Natural killer cell (primary cell): ENCODE measurements at places on chromosomes 2 and 18. TPM values are rescaled to one million over a fixed set of nuclear protein-coding genes. Genes with fewer than 3 reads are reported as not detected.

GRCh38 chr2:241540771-241541561 is 17.6 kb upstream of the BOK start:
- peaks cover 11% of the 10 kb centered on the region for H3K27me3 ChIP-seq
- H3K4me1 ChIP-seq: peaks cover 12% of the 10 kb centered on the region
- DNase-seq: peak; percentile 68
- H3K4me3 ChIP-seq: no peak overlapping the region
- H3K27ac ChIP-seq: no peak overlapping the region

GRCh38 chr18:37964885-37965571 is 399.4 kb upstream of the CELF4 start:
- H3K4me3 ChIP-seq: no peak overlapping the region
- H3K27ac ChIP-seq: no peak overlapping the region
- no peaks in the 10 kb centered on the region for H3K27me3 ChIP-seq
- no peak for DNase-seq
- H3K4me1 ChIP-seq: no peaks in the 10 kb centered on the region

DNA sequence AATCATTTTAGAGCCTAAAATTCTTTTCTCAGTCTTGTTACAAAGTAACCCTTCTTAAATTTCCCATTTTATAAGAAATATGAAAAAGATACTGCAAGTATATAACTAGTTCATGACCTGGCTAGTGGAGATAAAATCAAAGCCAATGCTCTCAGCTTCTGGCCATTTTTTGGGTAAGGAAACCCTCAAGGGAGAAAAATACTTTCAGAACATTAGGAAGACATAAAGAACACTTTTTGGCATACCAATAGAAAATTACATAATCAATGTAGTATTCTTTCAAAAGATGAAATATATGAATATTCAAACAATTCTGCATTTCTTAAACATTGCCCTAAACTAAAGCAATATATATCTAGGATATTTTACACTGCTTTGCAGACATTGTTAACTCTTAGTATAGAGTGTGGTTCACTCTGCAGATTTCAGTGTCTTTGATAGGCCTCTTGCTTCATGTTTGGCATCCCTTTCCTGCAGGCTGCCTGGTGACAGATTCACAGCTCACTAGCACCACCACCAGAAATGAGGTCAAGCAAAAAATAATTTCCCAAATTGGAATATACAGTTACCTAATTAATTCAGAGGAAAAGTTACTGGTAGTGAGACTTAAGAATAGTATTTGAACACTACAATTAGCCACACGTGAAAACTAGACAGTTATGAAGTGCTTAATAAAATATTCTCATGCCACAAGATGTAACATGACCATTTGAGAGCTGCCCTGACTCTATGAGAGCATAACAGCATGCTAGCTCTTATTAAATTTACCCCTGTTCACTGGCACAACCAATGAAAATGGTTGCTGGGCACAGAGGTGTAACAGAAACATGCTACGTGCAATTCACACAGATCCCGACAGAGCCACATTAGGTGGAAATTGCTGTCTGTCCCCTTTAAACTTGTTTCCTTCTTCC is 36.0 kb downstream of the PAIP2B start:
- H3K27ac ChIP-seq: no peak overlapping the region
- no peaks in the 10 kb centered on the region for H3K36me3 ChIP-seq
- no peaks in the 10 kb centered on the region for H3K27me3 ChIP-seq
- DNase-seq: peak; percentile 7

- H3K4me1 ChIP-seq: no peaks in the 10 kb centered on the region
- H3K27ac ChIP-seq: no peak overlapping the region
- H3K27me3 ChIP-seq: peaks cover 3% of the 10 kb centered on the region
- no peak overlapping the region for H3K4me3 ChIP-seq
- no peak for DNase-seq
- no peaks in the 10 kb centered on the region for H3K36me3 ChIP-seq
These were observed 69.5 kb downstream of the ANTXR1 start for GRCh38 chr2:69082430-69082997.

DNA sequence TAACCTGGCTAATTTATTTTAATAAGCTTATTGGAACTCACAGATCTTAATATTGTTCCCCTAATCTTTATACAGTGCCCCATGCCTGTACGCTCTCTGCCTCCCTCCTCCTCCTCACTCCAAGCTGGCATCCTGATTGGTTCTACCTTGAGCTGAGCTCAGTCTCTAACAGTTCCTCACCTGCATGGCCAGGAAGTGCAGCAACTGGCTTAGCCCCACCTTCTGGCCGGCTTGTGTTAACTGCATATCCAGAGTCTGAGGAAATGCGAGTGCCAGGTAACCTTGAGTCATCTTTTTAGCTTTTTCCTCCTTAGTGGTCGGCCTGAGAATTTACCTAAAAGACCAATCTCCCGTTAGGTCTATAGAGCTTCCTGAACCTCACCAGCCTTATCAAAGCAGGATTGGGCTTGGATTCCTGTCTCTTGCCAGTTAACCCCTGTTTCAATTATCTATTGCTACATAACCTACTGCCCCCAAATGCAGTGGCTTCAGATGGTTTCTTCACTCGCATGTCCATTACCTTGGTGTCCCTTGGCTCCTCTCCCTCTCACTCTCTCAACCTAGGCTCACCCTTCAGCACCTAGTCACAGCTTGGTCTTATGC is 89.5 kb upstream of the STK39 start:
- DNase-seq: no peak
- H3K4me3 ChIP-seq: no peak overlapping the region
- H3K36me3 ChIP-seq: no peaks in the 10 kb centered on the region
- H3K27me3 ChIP-seq: no peaks in the 10 kb centered on the region
- H3K4me1 ChIP-seq: no peaks in the 10 kb centered on the region
- H3K27ac ChIP-seq: no peak overlapping the region

DNA sequence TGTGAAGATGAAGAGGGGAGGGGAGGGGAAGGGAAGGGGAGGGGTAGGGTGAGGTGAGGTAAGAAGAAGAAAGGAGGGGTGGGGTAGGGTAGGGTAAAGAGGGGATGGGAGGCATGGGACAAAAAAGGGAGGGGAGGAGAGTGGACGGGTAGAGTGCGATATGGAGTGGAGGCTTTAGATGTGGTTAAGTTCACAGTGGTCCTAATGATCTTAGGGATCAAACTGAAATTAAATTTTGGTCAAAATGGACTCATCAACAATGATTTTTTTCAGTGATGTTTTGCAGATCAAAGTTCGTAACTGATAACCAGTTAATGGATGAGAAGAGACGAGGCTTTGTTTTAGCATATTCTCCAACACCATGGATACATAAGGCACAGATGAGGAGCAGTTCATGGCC is 513.9 kb upstream of the ACVR2A start:
- no peak overlapping the region for H3K4me3 ChIP-seq
- no peaks in the 10 kb centered on the region for H3K4me1 ChIP-seq
- no peak overlapping the region for H3K27ac ChIP-seq

- H3K36me3 ChIP-seq: no peaks in the 10 kb centered on the region
- no peak for DNase-seq
- H3K4me3 ChIP-seq: no peak overlapping the region
These were observed 118.0 kb downstream of the RHBDD1 start for GRCh38 chr2:226953826-226954225.

- H3K27me3 ChIP-seq: no peaks in the 10 kb centered on the region
- DNase-seq: no peak
- H3K4me1 ChIP-seq: no peaks in the 10 kb centered on the region
- H3K27ac ChIP-seq: no peak overlapping the region
- H3K4me3 ChIP-seq: no peak overlapping the region
These were observed 157.6 kb downstream of the RDH14 start for GRCh38 chr2:18402831-18403230.

DNA sequence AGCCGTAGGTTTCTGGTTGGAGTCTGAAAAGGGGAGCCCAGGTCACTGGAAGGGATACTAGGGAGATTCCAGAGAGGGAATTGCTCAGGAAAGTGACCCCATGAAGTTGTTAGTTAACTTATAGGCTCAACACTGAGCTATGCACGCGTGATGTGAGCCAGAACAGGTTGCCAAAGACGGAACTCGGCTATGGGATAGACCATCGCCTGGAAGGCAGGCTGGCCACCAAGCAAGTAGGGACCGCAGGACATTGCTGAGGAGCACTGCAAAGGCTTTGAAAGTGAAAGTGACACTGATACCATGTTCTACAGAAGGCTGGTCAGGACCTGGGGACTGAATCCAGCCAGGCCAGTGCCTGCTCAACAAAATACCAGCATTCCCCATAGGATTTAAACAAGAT is 7.3 kb downstream of the FARP2 start:
- no peak overlapping the region for H3K4me3 ChIP-seq
- H3K27ac ChIP-seq: no peak overlapping the region
- DNase-seq: no peak
- H3K27me3 ChIP-seq: no peaks in the 10 kb centered on the region
- no peaks in the 10 kb centered on the region for H3K36me3 ChIP-seq

- DNase-seq: no peak
- H3K27me3 ChIP-seq: no peaks in the 10 kb centered on the region
- no peaks in the 10 kb centered on the region for H3K4me1 ChIP-seq
- no peak overlapping the region for H3K4me3 ChIP-seq
- no peak overlapping the region for H3K27ac ChIP-seq
These were observed 208.3 kb upstream of the FANCL start for GRCh38 chr2:58449286-58450010.

DNA sequence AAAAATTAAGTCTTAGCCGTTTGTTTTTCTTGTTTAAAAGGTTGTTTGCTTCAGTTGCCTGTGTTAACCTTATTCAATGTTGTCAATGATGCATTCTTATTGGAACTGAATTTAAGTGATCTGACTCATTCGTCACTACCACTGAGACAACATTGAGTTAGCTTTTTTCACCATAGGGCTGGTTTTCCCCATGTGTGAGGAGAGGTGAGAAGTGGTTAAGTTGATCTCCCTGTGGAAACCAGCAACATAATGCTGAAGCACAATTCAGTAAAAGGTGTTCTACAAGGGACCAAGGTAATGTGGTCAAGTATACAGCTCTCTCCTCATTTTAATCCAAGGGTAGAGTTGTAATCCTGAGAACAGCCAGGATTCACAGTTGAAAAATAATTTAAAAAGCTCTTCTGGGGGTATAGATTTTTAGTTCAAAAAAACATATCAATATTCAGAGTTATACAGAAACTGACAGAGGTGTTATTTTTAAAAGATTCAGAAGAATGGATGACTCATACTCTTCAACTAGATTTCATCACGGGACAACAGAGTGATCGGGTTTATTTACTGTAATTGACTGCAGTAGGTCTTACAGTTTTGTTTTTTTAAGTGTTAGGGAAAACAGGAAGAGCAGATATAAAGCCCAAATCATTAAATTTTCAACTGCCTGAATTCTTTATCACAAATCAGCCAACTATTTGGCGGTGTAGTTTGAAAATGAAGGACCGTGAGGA is 12.6 kb downstream of the NOP58 start:
- no peak overlapping the region for H3K4me3 ChIP-seq
- H3K4me1 ChIP-seq: no peaks in the 10 kb centered on the region
- H3K27ac ChIP-seq: no peak overlapping the region
- no peaks in the 10 kb centered on the region for H3K27me3 ChIP-seq

DNA sequence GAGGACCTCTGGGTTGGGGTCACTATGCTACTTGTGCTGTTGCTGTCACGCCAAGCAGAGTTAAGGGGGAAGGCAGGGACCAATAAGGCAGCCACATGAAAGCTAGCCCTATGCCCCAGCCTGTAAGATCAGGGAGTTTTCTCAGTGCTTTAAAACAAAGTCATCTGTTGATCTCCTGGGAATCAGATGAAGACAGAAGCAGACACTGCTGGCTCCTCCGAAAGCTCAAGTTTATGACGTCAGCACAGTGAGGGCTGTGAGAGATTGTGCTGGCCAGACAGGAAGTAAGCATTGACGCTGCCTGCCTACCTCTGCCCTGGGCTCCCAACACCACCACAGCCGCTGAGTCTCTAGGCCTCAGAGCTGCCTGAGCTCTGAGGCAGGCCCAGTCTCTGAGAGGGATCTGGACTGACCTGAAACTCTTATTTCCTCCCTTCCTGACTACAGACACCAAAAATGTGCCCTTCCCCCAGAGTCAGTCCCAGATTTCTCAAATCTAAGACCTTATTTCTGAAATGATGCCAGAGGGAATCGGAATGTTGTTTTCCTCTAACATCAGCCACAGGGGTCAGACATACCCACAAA is 118.1 kb upstream of the EPAS1 start:
- no peaks in the 10 kb centered on the region for H3K36me3 ChIP-seq
- H3K27me3 ChIP-seq: no peaks in the 10 kb centered on the region
- H3K4me3 ChIP-seq: no peak overlapping the region
- DNase-seq: peak; percentile 61
- H3K4me1 ChIP-seq: peaks cover 25% of the 10 kb centered on the region

- no peaks in the 10 kb centered on the region for H3K4me1 ChIP-seq
- no peak overlapping the region for H3K27ac ChIP-seq
These were observed 237.3 kb downstream of the OSR1 start for GRCh38 chr2:19120941-19121750.

DNA sequence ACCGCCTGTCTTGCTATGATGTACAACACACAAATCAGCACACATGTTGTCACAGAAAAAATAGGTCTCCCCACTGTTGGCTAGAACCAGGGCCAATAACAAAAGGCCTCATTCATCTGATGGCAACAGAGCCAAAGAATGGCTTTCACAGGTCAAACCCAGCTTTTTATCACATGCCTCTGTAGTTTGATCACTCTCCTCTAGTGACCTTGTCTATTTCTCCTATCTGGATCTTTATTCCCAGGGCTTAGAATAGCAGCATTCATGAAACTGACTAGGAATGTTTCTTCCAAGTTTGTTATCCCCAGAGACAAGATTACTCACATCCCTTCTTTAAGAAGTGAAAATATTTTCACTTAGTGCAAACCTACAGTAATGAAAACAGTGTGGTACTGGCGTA is 285.8 kb upstream of the GYPC start:
- no peaks in the 10 kb centered on the region for H3K4me1 ChIP-seq
- H3K36me3 ChIP-seq: no peaks in the 10 kb centered on the region
- DNase-seq: no peak
- H3K4me3 ChIP-seq: no peak overlapping the region
- no peaks in the 10 kb centered on the region for H3K27me3 ChIP-seq

DNA sequence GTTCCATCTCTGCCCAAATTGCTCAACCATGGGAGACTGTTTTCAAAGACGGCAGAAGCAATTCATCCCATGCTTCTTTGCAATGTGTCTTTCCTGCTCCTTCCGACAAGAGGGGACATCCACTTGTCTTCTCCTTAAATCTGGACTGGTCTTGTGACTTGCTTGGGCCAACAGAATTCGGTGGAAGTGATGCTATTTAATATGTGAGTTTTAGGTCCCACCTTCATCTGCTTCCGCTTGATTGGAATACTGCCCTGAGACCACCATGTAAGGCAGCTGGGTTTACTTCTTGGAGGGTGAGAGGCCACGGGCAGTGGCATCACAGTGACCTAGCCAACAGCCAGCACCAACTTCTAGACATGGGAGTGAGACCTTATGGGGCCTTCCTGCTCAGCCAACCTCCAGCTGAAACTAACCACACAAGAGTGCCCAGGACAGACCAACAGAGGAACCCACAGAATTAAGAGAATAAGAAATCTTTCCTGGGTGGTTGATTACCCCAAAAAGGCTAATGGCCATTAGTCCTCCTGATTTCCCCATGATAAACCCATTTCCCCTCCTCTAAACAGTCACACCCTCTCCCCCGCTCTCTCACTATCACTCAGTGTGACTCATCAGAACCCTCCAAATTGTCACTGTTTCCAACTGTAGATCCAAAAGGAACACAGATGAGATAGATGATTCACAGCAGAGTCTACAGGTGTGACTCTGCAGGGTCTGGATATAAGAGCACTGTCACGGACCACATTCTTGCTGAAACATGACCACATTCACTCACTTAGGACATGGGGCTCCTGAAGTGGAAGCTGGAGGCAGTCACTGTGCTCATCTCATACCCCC is 16.2 kb upstream of the RHOB start:
- no peaks in the 10 kb centered on the region for H3K36me3 ChIP-seq
- H3K4me3 ChIP-seq: no peak overlapping the region
- no peak overlapping the region for H3K27ac ChIP-seq
- peaks cover 30% of the 10 kb centered on the region for H3K4me1 ChIP-seq
- no peak for DNase-seq
- no peaks in the 10 kb centered on the region for H3K27me3 ChIP-seq

TOGARAM2 gene
- total RNA-seq: 30.8 TPM

USP14 gene
- 56.8 TPM for total RNA-seq

LRRC30 gene
- not detected for total RNA-seq

SIGLEC15 gene
- total RNA-seq: not detected

AGXT gene
- total RNA-seq: not detected
